Stimulated activated CD8-positive, alpha-beta memory T cell treated with anti-CD3 and anti-CD28 coated beads, Interleukin-2, amount 100 ng/mL, for 1 hour (primary cell): ENCODE measurements at places on chromosomes 11 and 22.

DNA sequence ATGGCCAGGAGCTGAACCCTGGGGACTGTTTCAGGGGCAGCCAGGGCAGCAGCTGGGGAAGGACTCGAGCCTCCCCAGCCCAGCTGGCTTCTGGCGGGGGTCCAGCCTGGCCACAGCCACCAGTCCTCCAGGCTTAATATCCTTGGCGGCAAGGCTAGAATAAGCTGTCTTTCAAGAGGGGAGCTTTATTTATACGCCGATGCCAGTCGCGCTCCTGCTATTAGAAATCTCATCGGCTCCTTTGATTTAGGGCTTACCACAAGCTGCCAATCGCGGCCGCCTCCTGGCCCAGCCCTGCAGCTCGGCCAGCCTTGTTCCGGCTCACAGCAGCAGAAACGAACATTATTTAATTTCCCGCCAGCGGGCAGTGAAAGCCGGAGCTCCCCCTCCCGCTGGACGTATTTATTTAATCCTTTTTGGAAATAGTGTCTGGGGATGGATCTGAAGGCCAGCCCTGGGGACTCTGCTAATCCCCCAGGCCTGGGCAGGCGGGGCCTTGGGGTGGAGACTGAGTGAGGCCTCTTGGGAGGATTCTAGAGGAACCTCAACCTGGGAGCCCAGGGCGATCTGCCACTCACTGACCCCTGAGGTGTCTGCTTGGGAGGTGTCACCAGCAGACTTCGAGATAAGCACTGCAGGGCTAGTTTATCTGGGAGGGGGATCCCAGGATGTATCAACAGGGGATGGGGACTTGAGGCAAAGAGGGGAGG, 363.1 kb downstream of the MN1 start:
- no peak for DNase-seq

GRCh38 chr11:45225277-45225676, 60.9 kb downstream of the SYT13 start:
- DNase-seq: no peak

DNA sequence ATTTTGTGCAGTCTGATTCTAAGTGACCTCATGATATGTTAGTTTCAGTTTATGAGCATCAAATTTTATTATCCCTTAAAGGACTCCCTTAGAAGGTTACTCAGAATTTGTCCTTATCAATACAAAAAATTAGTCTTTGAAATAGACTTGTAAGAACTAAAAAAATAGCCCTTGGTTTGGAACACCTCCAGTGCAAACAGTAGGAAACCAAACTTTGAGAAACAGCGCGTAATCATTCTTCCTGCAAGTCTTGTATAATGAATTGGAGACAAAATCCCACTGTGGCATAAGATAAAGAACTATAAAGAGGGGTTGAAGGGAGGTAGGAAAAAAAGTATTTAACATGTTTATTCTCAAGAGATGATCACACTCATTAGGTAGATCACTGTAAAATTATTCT, 10.8 kb upstream of the MSANTD4 start:
- no peak for DNase-seq

- no peak for DNase-seq
These were observed 382.6 kb downstream of the OPCML start for GRCh38 chr11:133149698-133150097.

- DNase-seq: no peak
These were observed 60.4 kb downstream of the LARGE2 start for GRCh38 chr11:45982656-45983470.

GRCh38 chr11:110793556-110793955, 81.3 kb upstream of the ARHGAP20 start:
- DNase-seq: no peak

- DNase-seq: no peak
These were observed 10.5 kb downstream of the PICALM start for GRCh38 chr11:86058360-86058759.

DNA sequence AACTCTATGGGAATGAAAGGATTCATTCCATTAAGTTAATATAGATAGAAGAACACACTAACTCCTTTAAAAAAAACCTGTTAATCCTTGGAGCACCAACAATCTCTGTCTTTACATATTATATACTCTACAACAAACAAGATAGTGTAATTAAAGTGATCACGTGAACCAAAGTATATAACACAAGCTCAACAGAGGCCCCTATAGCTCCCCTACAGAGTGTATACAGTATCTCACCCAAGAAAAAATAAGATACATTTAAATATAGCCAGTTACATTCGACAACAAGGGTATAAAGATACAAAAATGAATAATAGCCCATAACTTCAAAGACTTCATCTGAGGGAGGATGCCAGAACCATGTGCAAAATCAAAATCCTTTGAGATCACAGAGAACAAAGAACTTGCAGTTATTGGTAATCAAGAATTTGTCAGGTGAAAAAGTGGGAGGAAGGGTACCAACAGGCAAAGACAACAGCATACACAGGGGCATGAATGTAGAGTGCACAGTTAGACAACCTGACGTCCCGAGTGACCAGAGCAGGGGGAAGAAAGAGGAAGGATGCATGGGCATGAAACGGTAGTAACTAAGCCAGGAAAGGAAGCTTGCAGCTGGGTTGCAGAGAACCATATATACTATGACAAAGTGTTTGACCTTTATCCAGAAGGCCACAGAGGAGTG, 4.7 kb downstream of the FCHSD2 start:
- DNase-seq: no peak

DNA sequence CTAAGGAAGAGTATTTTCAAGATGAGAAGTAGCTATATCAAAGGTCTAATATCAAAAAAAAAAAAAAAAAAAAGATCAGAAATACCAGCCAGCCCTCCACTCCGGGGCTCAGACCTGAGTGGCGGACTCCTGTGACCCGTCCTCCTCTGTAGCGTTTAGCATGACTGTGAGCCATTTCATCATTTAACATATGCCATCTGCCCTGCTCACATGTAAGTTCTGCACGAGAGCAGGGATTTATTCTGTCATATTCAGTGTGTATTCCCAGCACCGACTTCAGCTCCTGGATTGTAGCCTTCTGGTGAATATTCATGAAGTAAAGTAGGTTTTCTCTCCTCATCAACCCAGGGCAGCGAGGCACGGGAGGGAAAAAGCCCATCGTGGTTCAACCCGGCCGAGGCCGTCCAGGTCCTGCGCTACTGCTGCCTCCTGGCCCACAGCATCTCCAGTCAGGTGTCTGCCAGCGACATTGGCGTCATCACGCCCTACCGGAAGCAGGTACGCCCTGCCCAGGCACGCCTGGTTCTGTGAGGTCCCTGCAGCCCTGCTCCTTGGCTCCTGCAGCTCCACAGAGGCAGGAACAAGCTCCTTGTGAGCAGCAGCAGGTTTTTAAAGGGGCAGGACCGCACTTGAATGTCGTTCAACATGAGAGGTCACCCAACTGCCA, 12.7 kb upstream of the PANX2 start:
- no peak for DNase-seq

GRCh38 chr22:27591060-27591459, 210.5 kb downstream of the MN1 start:
- no peak for DNase-seq

GRCh38 chr22:30539368-30539767, 7.2 kb downstream of the SEC14L6 start:
- DNase-seq: no peak

DNA sequence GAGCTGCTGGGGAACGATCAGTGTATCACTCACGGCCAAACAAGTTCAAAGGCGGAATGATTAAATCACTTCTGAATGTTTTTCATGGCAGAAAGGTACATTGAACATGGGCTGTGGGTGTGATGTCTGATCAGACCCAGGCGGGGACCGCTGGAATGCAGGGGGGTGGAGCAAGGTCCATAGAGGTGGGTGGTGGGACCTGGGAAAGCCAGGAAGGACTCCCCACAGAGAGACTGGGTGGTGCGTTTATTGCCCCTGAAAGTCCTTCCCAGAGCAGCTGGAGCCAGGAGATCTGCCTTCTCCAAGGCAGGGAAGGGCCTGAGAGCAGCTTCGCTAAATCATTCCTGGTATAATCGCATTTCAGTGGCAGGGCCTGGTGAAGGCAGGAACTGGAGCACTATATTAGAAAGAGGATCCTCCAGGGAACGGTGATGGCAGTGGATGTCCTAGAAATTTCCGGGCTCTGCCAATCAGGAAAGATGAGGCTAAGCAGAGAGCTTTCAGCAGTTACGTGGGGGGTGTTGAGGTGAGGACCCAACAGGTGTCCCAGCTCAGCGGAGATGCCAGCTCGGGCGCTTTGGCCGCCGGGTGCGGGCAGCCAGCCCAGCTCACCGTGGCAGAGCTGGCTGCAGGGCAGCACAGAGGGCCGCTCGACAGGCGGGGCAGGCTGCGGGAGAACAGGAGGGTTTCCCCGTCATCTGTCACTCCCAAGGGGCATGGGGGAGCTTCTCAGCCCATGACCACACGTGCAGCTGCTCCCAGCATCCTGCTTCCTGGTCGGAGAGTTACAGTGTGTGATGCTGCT, 271.7 kb downstream of the CTTN start:
- no peak for DNase-seq

- no peak for DNase-seq
These were observed 130.1 kb downstream of the SOX6 start for GRCh38 chr11:16226245-16226644.

DNA sequence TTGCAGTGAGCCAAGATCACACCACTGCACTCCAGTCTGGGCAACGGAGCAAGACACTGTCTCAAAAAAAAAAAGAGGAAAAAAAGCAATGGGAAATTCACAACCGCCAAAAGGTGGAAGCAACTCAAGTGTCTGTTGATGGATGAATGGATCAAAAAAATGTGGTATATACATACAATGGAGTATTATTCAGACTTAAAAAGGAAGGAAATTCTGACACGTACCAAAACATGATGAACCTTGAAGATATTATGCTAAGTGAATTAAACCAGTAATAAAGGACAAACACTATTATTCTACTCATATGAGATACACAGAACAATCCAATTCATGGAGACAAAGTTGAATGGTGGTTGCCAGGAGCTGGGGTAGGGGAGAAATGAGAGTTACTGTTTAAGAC, 40.9 kb downstream of the FAM168A start:
- DNase-seq: no peak

GRCh38 chr11:35850191-35850590, 93.7 kb upstream of the LDLRAD3 start:
- DNase-seq: no peak

DNA sequence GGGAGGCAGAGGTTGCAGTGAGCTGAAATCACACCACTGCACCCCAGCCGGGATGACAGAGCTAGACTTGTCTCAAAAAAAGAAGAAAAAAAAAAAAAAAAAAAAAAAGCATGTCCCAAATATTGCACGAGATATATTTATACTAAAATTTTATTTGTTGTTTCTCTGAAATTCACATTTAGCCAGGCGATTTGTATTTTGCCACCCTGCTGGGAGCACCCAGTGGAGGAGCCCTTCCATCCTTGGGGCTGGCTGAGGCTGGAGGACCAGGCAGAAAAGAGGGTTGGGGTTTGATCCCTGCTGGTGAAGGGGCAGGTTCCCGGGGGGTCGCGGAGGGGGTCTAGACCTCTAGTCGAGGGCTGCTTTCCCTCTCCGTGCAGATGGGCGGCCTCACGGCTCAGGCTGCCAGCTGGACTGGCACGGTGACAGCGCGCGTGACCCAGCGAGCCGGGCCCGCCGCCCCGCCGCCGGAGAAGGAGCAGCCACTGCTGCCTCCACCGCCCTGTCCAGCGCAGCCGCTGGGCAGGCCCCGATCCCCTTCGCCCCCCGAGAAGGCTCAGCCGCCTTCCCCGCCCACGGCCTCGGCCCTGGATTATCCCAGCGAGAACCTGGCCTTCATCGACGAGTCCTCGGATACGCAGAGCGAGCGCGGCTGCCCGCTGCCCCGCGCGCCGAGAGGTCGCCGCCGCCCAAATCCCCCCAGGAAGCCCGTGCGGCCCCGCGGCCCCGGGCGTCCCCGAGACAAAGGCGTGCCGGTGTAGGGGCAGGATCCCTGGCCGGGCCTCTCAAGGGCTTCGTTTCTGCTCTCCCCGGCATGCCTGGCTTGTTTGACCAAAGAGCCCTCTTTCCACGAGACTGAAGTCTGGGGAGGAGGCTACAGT, 952 bp upstream of the CATSPERZ start:
- DNase-seq: no peak
